Thoracic aorta (tissue), 2 donors: ENCODE measurements at places on chromosomes 2 and 18.

GRCh38 chr2:171347591-171348032, 86.2 kb downstream of the METTL8 start:
- no peak for DNase-seq
- H3K4me1 ChIP-seq: peaks cover 17% of the 10 kb centered on the region
- H3K27ac ChIP-seq: peak overlapping the region; percentile 62
- H3K27me3 ChIP-seq: no peaks in the 10 kb centered on the region
- H3K4me3 ChIP-seq: peak overlapping the region; percentile 35

- no peaks in the 10 kb centered on the region for H3K4me1 ChIP-seq
- H3K27ac ChIP-seq: no peak overlapping the region
- no peak for DNase-seq
Observed at GRCh38 chr2:241071677-241072111, 30.4 kb downstream of the MTERF4 start.

DNA sequence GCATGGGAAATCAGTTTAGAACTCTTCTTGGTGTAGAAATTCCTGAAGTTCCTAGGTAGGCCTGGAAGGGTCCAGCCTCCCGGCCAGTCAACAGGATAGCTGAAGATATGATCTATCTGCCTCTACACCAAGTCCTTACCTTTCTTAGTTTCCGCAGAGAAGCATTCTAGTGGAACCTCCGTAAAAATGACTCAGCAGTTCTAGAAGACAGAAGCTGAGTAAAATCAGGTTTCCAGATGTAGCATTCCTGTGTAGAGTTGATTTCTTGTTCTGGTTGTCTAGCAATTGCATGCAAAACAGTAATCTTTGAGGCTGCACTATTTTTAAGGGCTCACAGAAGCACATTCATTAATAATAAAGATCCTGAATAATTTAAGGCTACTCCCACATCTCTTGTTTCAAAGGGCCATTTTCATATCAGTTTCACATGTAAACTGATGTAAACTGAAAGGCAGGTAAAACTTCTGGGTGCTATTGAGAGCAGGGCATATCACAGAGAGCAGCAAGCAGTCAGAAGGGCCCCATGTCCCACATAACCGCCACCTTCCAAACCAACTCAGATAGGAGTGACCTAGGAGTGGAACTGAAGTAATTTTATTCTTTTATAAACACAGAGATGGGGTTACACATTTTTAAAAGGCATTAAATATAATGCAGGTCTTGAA, 3.2 kb upstream of the DYTN start:
- H3K36me3 ChIP-seq: no peaks in the 10 kb centered on the region
- no peak overlapping the region for H3K27ac ChIP-seq
- H3K4me1 ChIP-seq: no peaks in the 10 kb centered on the region
- DNase-seq: no peak
- no peaks in the 10 kb centered on the region for H3K27me3 ChIP-seq
- no peak overlapping the region for H3K4me3 ChIP-seq

GRCh38 chr2:230640540-230641011, 72.1 kb upstream of the CAB39 start:
- H3K27me3 ChIP-seq: no peaks in the 10 kb centered on the region
- H3K27ac ChIP-seq: no peak overlapping the region
- DNase-seq: no peak
- no peak overlapping the region for H3K4me3 ChIP-seq

- H3K27me3 ChIP-seq: no peaks in the 10 kb centered on the region
- H3K4me3 ChIP-seq: no peak overlapping the region
- no peaks in the 10 kb centered on the region for H3K36me3 ChIP-seq
- no peak for DNase-seq
- peaks cover 19% of the 10 kb centered on the region for H3K4me1 ChIP-seq
- H3K27ac ChIP-seq: no peak overlapping the region
Observed at GRCh38 chr2:158966312-158966711, 2.1 kb upstream of the TANC1 start.

GRCh38 chr2:139790807-139791752, 1010.9 kb upstream of the NXPH2 start:
- no peaks in the 10 kb centered on the region for H3K36me3 ChIP-seq
- H3K27me3 ChIP-seq: no peaks in the 10 kb centered on the region
- no peak for DNase-seq

DNA sequence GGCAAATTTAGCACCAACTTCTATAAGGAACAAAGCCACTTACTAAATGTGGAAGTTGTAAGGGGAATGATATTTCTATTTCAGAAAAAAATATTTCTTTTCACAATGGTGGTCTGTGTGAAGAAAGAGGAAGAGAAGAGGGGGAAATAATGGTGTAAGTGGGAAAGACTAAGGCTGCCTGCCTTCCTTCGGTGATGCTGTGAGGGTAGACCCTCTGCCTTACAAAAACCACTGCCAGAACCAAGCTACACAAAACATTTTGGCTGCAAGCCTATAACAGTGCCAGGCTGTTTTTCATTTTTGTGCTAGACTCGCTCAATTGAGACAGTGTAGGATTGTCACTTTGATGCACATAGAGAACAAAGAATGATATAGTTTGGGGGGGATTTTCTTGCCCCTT, 286.6 kb downstream of the ZEB2 start:
- H3K36me3 ChIP-seq: no peaks in the 10 kb centered on the region
- no peak overlapping the region for H3K27ac ChIP-seq
- H3K27me3 ChIP-seq: no peaks in the 10 kb centered on the region
- no peak for DNase-seq
- peaks cover 14% of the 10 kb centered on the region for H3K4me1 ChIP-seq

GRCh38 chr2:11077411-11077810, 77.9 kb upstream of the SLC66A3 start:
- H3K4me3 ChIP-seq: no peak overlapping the region
- no peaks in the 10 kb centered on the region for H3K4me1 ChIP-seq
- H3K36me3 ChIP-seq: no peaks in the 10 kb centered on the region

DNA sequence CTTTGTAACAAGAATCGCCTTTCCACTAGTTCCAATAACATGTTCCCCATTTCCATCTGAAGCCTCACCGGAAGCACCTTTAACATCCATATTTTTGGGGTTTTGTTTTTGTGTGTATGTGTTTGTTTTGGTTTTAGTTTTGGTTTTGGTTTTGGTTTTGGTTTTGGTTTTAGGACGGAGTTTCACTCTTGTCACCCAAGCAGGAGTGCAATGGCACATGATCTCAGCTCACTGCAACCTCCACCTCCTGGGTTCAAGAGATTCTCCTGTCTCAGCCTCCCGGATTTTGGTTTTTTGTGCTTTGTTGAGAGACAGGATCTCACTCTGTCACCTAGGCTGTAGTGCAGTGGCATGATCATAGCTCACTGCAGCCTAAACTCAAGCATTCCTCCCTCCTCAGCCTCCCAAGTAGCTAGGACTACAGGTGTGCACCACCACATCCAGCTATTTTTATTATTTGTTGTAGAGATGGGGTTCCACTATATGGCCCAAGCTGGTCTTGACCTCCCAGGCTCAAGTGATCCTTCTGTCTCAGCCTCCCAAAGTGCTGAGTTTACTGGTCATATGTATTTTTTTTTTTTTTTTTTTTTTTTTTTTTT, 36.3 kb downstream of the TGOLN2 start:
- peak overlapping the region; percentile 22 for H3K4me3 ChIP-seq
- DNase-seq: no peak
- peaks cover 6% of the 10 kb centered on the region for H3K36me3 ChIP-seq
- H3K27me3 ChIP-seq: no peaks in the 10 kb centered on the region
- no peaks in the 10 kb centered on the region for H3K4me1 ChIP-seq
- H3K27ac ChIP-seq: no peak overlapping the region

DNA sequence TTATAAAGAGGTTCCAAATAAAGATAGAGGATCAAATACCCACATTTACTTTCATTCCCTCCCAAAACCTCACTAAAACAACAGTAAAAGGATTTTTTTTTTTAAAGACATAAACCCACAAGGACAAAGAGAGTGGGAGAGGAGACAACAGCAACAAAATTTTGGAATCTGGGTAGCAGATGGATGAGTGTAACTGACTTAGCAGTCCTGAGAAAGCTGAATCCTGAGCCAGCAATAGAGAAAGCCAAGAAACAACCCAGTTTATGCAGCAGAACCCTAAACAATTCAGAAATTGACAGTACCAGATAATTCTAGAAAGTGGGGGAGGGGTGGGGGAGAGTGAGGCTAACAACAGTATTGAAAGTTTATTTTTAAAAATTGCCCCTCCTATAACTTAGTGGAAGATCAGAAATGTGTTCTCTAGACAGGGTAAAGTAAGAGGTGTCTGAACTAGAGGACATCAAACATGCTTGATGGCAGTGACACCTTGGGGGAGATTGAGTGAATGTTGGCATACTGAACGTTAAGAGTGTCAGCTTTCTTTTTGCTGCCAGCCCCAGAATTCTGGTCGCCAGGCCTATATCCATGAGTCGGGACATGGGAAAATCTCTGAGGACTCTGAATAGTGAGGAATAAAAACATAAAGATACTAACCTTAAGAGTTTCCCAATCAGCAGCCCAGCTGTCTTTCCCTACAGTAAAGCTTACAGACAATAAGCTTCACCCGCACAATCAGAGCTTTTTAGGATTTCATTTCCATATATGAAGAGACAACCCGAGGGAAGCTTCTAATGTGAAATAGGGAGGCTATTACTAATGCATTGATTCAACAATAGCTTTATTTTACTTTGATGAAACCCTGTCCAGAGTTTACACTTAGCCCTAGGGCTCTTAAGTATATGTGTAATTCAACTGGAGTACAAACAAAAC, 128.0 kb upstream of the ALPP start:
- DNase-seq: no peak
- no peak overlapping the region for H3K27ac ChIP-seq
- no peaks in the 10 kb centered on the region for H3K27me3 ChIP-seq
- no peaks in the 10 kb centered on the region for H3K36me3 ChIP-seq
- no peak overlapping the region for H3K4me3 ChIP-seq

- H3K4me1 ChIP-seq: no peaks in the 10 kb centered on the region
- H3K36me3 ChIP-seq: no peaks in the 10 kb centered on the region
- no peak for DNase-seq
- no peaks in the 10 kb centered on the region for H3K27me3 ChIP-seq
- no peak overlapping the region for H3K4me3 ChIP-seq
Observed at GRCh38 chr2:217325816-217326215, 466.0 kb upstream of the TNP1 start.

GRCh38 chr2:110869472-110870446, 137.4 kb downstream of the ACOXL start:
- no peak for DNase-seq
- H3K4me1 ChIP-seq: no peaks in the 10 kb centered on the region
- no peaks in the 10 kb centered on the region for H3K36me3 ChIP-seq
- H3K27ac ChIP-seq: no peak overlapping the region
- no peaks in the 10 kb centered on the region for H3K27me3 ChIP-seq

- H3K36me3 ChIP-seq: no peaks in the 10 kb centered on the region
- DNase-seq: no peak
- H3K4me1 ChIP-seq: no peaks in the 10 kb centered on the region
- H3K4me3 ChIP-seq: no peak overlapping the region
Observed at GRCh38 chr2:35973132-35973736, 382.3 kb upstream of the CRIM1 start.

- no peaks in the 10 kb centered on the region for H3K27me3 ChIP-seq
- H3K4me3 ChIP-seq: no peak overlapping the region
- H3K36me3 ChIP-seq: no peaks in the 10 kb centered on the region
- no peak for DNase-seq
- no peak overlapping the region for H3K27ac ChIP-seq
- H3K4me1 ChIP-seq: no peaks in the 10 kb centered on the region
Observed at GRCh38 chr2:65823511-65823910, 391.1 kb upstream of the SPRED2 start.

DNA sequence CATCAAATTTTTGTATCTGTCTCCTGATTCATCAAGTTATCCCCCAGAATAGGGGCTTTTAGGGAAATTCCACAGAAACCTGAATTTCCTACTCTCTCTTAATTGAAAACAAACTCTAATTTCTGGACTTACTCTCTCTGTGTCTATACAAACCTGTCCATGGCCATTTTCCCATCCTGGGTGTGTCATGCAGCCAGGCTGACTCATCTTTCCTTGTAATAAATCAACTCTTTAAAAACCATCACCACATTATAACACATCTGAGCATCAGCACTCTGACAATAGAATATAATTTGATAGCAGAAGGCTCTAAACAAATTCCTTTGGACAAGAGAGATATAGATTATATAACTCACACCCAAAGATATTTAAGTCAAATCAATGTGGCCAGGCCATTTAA, 610.2 kb downstream of the DCC start:
- H3K4me3 ChIP-seq: no peak overlapping the region
- no peaks in the 10 kb centered on the region for H3K36me3 ChIP-seq
- DNase-seq: no peak
- no peaks in the 10 kb centered on the region for H3K4me1 ChIP-seq

GRCh38 chr2:118479020-118479419, 368.4 kb downstream of the EN1 start:
- no peaks in the 10 kb centered on the region for H3K36me3 ChIP-seq
- H3K27ac ChIP-seq: no peak overlapping the region
- H3K4me3 ChIP-seq: no peak overlapping the region
- H3K27me3 ChIP-seq: no peaks in the 10 kb centered on the region

- peaks cover 37% of the 10 kb centered on the region for H3K4me1 ChIP-seq
- H3K27me3 ChIP-seq: no peaks in the 10 kb centered on the region
- no peaks in the 10 kb centered on the region for H3K36me3 ChIP-seq
- DNase-seq: no peak
- peak overlapping the region; percentile 99 for H3K27ac ChIP-seq
- peak overlapping the region; percentile 86 for H3K4me3 ChIP-seq
Observed at GRCh38 chr18:36130039-36130831, 536 bp downstream of the ELP2 start.

GRCh38 chr2:43051338-43051737, 175.1 kb downstream of the ZFP36L2 start:
- no peaks in the 10 kb centered on the region for H3K27me3 ChIP-seq
- H3K4me1 ChIP-seq: peaks cover 24% of the 10 kb centered on the region
- no peak for DNase-seq
- no peak overlapping the region for H3K27ac ChIP-seq
- H3K4me3 ChIP-seq: no peak overlapping the region

DNA sequence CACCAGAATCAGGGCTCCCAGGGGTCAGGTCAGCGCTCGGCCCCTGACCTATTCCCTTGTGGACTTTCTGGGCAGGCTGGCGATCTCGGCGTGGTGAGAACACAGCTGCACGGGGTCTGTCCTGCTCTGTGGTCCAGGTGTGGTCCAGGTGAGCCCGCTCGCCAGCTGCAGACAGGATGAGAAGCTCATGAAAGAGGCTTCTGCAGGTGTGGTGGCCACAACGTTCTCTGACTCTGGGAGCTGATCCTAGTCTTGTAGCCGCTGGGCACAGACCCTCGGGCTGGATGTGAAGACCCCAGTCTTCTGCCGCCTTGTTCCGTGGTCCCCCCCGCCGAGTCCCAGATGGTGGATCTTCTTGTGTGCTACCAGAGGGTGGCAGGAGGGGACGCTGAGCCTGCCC, 129.7 kb downstream of the RTP5 start:
- no peak overlapping the region for H3K27ac ChIP-seq
- no peak overlapping the region for H3K4me3 ChIP-seq
- H3K27me3 ChIP-seq: no peaks in the 10 kb centered on the region
- no peaks in the 10 kb centered on the region for H3K36me3 ChIP-seq

GRCh38 chr2:47808614-47809013, 25.7 kb downstream of the MSH6 start:
- H3K27me3 ChIP-seq: no peaks in the 10 kb centered on the region
- H3K4me3 ChIP-seq: no peak overlapping the region
- H3K27ac ChIP-seq: no peak overlapping the region
- DNase-seq: no peak
